ENCODE measurements at places on chromosomes 3 and 15. TPM values are rescaled to one million over a fixed set of nuclear protein-coding genes. Genes with fewer than 3 reads are reported as not detected.

Gene CDCP1
- 7.4 TPM for total RNA-seq

Gene ELL3
- total RNA-seq: 1.3 TPM

Gene RLBP1
- total RNA-seq: 0.52 TPM

Gene ST8SIA2
- total RNA-seq: not detected

Gene RPL39L
- total RNA-seq: 11.0 TPM

Gene COL8A1
- not detected for total RNA-seq

DNA sequence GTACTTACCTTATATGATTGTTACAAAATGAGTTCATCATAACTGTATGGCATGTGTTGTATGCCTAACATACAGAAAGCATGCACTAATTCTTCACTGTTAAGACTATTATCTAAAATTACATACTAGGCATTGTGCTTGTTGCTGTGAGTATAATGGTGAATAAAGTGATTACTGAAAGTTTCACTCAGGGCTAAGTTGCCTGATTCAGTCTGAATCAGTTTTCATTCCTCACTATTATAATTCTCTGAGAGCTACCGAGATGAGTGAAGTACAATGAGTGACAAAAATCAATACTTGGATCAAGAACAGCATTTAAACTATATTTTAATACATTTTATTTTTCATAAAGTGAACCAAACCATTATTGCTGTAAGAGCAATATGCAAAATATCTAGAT, 7.5 kb upstream of the GCSAM start:
- H3K27ac ChIP-seq: no peak overlapping the region
- no peaks in the 10 kb centered on the region for H3K36me3 ChIP-seq

DNA sequence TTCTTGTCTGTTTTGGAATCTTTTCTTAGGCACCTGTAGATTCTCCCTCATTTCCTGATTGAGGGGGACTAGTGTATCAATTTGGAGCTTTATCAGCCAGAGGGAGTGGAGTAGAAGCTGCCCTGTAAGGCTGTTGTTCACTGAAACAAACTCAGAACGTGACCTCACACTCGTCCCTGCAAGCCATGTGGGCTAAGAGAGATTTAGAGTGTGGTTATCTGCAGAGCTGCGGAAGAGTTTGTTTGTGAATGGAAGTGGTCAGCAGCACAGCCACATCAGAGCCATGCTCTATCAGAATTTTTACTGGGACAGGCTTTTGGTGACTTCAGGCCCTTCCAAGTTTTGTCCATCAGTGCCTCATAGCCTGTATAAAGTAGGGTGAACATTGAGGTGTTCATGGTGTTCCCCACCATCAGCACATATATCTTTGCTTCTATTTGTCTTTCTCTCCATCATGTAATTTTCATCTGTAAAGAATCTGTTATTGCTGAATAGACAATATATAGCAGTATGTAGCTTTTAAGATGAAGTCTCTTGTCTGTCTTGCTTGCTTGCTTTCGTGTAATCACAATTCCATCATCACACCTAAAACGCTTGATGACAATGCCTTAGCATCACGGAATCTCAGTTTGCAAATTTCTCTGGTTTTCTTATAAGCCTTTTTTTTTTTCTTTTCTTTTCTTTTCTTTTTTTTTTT, 37.0 kb downstream of the LARS2 start:
- peaks cover 2% of the 10 kb centered on the region for H3K36me3 ChIP-seq
- no peak overlapping the region for H3K27ac ChIP-seq
- no peak overlapping the region for H3K4me3 ChIP-seq
- no peaks in the 10 kb centered on the region for H3K27me3 ChIP-seq
- no peaks in the 10 kb centered on the region for H3K4me1 ChIP-seq

DNA sequence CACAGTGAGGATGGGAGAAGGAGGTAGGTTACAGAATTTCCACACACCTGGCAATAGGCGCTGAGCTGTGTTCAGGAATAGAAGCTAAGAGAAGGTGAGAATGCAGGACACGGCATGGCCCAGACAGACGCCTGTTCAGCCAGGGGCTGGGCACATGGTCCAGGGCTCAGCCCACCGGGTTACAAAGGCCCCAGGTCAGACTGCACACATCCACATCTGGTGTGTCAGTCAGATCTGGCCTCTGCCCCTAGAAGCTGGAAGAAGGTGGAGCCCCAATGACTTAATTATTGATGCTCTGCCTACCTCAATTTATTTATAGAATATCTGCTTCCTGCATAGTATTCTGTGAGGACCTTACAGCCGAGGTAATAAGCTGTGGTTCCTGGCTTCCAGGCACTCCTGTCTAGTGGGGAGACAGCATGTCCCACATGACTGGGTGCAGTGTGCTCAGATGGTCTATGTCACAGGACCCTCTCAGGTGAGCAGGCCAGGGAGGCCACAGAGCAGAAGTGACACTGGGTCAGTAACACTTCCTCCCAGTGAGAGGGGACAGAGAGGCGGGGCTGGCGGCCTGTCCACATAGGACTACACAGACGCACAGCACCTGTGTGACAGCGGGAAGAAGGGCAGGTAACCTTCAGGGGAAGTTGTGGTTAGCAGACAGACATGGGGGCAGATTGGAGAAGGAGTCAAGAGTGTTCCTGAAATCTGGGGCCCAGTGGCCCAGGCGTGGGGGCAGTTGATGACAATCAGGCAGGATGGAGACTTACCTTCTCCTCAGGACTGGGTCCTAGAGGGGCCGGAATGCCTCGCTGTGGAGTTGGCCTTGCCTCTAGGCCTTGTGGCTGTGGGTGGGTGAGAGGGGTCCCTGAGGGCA, 38.6 kb upstream of the PLXNA1 start:
- no peaks in the 10 kb centered on the region for H3K36me3 ChIP-seq
- no peak for DNase-seq
- H3K4me1 ChIP-seq: peaks cover 4% of the 10 kb centered on the region

DNA sequence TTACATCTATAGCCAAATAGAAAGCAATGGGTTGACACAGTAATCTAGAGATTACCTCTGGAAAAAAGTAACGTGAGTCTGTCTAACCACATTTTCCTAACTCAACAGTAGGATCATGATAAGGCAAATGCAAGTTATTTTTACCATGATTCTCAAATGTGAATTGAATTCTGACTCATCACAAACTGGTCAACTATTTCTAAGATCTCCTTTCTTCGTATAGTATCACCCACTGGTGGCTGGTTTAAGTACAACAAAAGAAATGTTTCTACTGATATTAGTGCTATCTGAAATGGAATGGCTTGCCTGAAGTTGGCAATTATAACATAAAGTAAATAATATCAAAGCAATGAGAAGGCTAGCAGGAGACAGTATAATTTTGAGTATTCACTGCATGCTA, 102.2 kb downstream of the ABI3BP start:
- H3K4me3 ChIP-seq: no peak overlapping the region
- H3K27me3 ChIP-seq: peaks cover 13% of the 10 kb centered on the region
- no peak for DNase-seq
- no peaks in the 10 kb centered on the region for H3K36me3 ChIP-seq

- H3K27ac ChIP-seq: peak overlapping the region; percentile 38
- peaks cover 52% of the 10 kb centered on the region for H3K4me1 ChIP-seq
- peaks cover 70% of the 10 kb centered on the region for H3K36me3 ChIP-seq
- H3K4me3 ChIP-seq: peak overlapping the region; percentile 18
- peak; percentile 43 for DNase-seq
Measured at GRCh38 chr3:51389423-51390183, 1.5 kb upstream of the RBM15B start.

DNA sequence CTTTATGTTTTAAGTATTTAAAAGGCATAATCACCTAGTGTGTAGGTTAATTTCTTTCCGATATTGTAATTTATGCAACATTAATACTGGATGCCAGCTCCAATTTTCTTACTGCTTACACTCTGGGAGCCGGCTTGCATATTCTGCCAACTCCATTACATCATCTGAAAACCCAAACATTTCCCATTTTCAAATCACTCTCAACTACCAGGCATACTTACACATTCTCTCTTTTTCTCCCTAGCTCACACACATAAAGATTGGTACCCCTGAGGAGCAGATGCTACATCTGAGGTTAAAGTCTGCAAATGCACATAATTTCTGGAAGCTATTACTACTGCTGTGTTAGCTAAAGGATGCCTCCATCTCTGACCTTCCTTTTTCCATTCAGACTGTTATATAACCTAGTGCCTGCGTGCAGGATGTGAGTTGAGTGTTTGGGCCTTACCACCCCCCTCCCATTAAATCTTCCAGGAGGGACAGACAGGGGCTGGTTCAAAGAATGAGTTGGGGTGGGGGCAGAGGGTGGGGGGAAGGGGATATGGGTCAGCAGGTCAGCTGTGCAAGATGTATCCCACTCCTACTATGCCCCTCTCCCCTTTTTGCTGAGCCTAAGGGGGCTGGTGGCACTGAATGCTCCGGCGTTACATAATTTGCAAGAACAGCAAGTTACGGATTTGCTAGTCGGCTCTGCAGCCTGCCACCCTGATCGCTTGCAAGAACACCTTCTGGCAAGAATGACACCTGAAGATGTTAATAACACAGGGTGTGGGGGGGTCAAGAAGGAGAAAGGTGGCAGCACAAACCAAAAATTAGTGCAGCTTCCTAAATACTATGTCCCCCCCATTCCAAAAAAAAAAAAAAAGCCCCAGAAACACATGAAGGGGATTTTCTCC, 2.5 kb downstream of the RORA start:
- no peaks in the 10 kb centered on the region for H3K36me3 ChIP-seq
- no peak overlapping the region for H3K4me3 ChIP-seq
- no peak overlapping the region for H3K27ac ChIP-seq
- peaks cover 64% of the 10 kb centered on the region for H3K27me3 ChIP-seq
- DNase-seq: no peak

DNA sequence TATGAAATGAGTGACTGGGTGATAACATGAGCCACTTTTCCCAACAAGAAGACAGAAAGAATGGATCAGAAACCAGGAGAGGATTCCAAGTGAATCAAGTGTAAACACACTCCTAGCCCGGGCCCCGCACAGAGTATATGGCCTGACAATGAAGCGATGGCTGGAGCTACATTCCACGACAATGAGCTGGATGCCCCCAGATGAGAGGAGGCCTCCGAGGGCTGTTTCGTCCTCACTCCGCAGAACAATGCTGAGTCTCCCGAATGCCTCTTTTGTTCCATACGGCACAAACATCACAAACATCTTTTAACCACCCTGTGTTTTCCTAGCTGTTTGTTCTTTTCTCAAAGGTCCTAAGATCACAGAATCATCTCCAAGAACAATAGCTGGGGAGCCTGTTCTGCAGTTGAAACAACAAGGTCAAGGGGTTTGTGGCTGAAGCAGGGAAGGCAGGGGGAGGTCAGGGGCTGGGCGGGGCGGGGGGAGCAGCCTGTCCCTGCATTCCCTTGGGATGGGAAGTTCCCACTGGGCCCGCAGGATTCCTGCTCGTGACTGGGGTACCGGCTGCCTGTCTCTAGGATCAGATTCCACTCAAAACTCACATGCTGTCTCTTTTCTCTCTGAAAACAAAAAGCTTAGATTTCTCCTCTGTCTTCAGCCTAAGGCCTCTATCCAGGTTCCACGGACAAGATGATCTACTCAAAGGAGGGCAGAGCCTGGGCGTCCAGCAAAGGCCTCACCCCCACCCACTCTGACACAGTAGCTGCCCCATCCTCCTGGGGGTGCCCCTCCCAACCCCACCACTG, 151.3 kb downstream of the XXYLT1 start:
- no peaks in the 10 kb centered on the region for H3K36me3 ChIP-seq
- no peaks in the 10 kb centered on the region for H3K27me3 ChIP-seq
- DNase-seq: no peak
- no peak overlapping the region for H3K4me3 ChIP-seq
- H3K27ac ChIP-seq: no peak overlapping the region

GRCh38 chr15:43762824-43763223, 13.9 kb downstream of the ELL3 start:
- peaks cover 73% of the 10 kb centered on the region for H3K36me3 ChIP-seq
- no peak overlapping the region for H3K4me3 ChIP-seq

DNA sequence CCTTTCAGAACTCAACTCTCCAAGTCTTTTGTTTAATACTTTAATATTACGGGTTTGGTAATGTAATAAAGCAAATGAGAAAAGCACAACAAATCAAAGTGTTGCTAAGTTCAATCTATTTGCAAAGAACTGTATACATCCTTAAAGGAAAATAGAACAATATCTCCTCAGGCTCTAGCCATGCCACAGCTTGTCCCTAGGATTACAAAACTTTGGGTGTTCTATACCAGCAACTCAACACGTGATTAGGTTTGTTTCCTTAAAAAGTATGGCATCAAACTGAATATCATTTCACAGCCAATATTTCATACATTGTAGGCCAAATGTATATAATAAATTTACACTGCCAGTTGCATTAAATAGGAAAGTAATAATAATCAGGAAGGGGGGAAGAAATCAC, 418.6 kb upstream of the MDFIC2 start:
- H3K27me3 ChIP-seq: peaks cover 14% of the 10 kb centered on the region
- no peak overlapping the region for H3K27ac ChIP-seq
- H3K4me1 ChIP-seq: no peaks in the 10 kb centered on the region
- H3K4me3 ChIP-seq: no peak overlapping the region

- DNase-seq: no peak
- H3K27me3 ChIP-seq: no peaks in the 10 kb centered on the region
- no peak overlapping the region for H3K27ac ChIP-seq
- H3K4me1 ChIP-seq: no peaks in the 10 kb centered on the region
- H3K36me3 ChIP-seq: peaks cover 10% of the 10 kb centered on the region
Measured at GRCh38 chr15:34079904-34080303, 21.8 kb downstream of the EMC7 start.

DNA sequence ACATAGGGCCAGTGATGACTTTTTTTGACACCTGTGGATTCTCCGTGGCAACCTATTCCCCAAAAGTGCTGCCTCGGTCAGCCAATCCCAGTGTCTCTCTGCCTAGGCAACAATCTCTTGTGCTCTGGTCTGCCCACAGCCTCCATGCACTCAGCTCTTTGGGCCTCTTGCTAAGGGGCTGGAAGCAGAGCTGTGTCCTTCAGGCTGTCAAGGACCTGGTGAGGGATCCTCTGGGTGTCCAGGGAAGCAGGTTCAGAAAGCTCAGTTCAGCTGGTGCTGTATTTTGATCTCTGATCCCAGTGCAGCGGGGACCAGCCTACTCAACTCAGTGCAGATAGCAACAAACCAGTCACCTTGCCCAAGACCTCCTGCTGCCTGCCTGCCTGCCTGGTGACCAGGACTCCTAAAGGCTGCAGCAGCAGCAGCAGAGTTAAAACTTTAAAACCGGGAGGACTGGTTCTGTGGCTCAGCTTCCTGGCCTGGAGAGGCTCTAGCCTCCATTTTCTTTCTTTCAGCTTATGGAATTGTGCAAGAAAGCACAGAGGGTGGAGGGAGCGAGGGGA, 6.2 kb downstream of the PAK6 start:
- H3K27me3 ChIP-seq: peaks cover 10% of the 10 kb centered on the region
- H3K4me3 ChIP-seq: no peak overlapping the region
- DNase-seq: no peak
- H3K27ac ChIP-seq: no peak overlapping the region
- no peaks in the 10 kb centered on the region for H3K4me1 ChIP-seq

Data from activated T-helper 2 cell treated with anti-CD3 and anti-CD28 coated beads, Interferon-gamma antibody, Interleukin-2, Interleukin-4, amounts not matched to agents 10 μg/mL and 5 μg/mL and 100 μg/mL, durations not matched to agents 14 hours and 24 hours and 36 hours (primary cell).